Hindlimb muscle (tissue), 1 donor: ENCODE measurements at places on chromosomes 4 and X.

- no peak for DNase-seq
Observed at GRCh38 chr4:55530691-55531090, 16.0 kb downstream of the CLOCK start.

DNA sequence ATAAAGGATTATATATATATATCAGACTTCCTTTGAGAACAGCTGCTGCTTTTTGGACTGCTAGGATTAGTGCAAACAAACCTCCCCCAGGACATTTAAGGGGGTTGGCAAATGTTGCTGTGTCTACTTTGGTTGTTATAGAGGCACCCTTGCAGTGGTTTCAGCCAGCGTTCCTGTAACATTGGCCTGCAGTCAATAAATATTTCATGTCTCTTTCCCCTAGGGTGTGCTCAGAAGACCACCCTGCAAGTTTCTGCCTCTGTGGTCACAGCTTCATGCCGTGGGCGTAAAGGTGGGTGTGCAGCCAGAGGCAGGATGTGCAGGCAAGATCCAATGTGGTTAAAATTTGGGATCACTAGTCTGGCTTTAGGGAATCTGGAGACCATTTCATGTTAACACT, 28.9 kb downstream of the FGF5 start:
- no peak for DNase-seq

DNA sequence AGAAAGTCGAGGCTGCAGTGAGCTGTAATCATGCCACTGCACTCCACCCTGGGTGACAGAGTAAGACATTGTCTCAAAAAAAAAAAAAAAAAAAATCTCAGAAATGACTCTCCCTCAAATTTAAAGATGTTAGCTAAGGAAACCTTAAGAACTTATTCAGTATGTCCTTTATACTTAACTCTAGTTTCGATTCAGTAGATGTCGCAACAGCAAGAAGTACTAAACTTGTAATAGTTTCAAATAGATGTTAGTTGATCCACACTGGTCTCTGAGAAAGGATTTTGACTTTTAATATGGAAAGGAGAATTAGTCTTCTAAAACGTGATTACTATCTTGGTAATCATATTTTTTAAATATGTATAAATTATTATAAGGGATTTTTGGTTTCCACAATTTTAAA, 29.6 kb downstream of the NKX3-2 start:
- DNase-seq = no peak

DNA sequence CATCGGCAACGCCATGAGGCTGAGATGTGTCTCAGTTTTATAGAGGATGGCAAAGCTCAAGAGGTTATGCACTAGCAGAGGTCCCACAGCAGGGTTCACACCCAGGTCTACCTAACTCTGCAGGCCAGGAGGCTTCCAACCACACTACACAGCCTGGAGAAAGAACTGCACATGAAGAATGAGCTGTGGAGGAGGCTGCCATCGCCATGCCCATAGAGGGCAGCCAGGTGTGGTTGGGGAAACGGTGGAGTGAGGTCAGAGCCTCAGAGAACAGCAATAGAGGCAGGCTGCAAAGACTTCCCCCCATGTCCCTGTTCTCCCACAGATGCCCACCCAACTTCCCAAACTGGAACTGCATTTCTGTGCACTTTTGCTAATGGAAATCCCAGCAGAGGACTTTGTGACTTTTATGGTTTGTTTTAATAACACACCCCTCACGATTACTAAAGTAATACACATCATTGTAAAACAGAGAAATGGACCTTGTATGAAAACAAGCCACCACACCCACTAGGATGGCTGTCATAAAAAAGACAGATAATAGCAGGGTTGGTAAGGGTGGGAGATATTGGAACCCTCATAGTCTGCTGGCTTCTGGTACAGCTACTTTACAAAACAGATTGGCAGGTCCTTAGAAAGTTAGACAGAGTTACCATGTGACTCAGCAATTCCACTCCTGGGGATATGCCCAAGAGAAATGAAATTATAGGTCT, 58.9 kb upstream of the PROM1 start:
- DNase-seq = no peak

GRCh38 chr4:1271686-1272085, 18.0 kb upstream of the MAEA start:
- DNase-seq = no peak
